NB4 (cell line): ENCODE measurements at places on chromosomes 13 and 19.

GRCh38 chr13:74270018-74270417 is 135.8 kb upstream of the KLF12 start:
- no peak for DNase-seq

DNA sequence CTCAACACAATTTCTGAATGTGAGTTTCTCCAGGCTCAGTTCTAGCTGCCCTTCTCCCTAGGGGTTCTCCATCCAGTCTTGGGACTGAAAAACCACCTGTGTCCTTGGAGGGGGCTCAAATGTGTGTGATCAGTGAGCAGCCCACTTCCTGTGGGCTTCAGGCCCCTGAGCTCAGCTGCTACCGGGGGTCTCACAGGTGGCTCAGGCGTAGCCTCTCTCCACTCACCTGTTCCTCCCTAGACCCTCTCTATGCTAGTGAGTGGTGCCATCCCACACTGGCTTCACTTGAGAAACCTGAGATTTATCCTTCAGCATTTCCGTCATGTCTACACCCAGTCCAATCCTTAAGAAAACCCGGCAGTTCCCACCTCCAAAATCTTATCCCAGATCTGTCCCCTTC is 39.8 kb upstream of the GPI start:
- no peak for DNase-seq

DNA sequence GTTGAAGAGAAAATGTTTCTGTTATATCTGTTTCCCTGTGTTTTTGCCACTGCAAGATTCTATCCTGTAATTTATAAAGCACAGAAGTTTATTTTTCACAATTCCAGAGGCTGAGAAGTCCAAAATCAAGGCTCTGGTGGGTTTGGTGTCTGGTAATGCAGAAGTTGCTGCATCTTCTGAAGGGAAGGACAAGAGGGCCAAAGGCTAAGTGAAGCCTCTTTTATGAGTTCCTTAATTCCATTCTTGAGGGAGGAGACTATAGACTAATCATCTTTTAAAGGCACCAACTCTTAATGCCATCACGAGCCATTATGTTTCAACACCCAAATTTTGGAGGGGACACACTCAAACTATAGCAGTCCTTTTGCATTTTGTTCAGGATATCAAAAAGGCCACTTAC is 34.1 kb upstream of the WDFY2 start:
- DNase-seq: peak; percentile 68

- peak; percentile 38 for DNase-seq
These were observed 19.9 kb downstream of the IFNL3 start for GRCh38 chr19:39224910-39225309.

- no peak for DNase-seq
These were observed 136.9 kb upstream of the SPRY2 start for GRCh38 chr13:80477661-80478443.

- DNase-seq: no peak
These were observed 6.0 kb downstream of the CKAP2 start for GRCh38 chr13:52461265-52461664.

DNA sequence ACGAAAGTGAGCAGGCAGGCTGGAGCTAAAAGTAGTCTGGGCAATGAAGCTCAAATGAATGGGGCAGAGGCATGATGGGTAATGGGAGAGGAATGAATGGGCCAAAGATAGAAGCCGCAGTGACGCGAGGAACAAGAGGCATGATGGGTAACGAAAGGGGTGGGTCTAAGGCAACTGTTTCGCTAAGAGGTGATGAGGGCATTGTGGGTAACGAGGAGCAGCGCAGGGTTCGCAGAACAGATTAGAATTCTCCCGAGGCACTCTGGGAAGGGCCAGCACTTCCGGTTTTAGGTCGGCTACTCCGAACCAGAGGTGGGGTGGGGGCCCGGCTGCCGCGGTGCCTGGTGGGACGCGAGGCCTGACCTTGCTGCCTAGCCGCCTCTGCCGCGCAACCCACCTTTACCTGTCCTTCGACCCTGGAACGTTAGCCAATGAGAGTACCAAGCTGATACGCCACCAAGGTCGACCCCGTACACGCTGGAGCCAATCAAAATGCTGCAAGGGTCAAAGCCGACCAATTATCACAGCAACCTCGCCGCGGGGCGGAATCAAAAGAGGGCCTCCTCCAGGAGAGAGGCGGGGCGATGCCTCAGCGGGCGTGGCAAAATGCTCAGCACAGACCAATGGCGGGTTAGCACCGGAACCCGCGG is 563 bp upstream of the TOMM40 start:
- DNase-seq: peak; percentile 99

GRCh38 chr19:49887665-49888509 is 8.8 kb downstream of the IL4I1 start:
- DNase-seq: no peak
